ENCODE measurements at places on chromosomes 12 and 14.

GRCh38 chr14:21985081-21985480 lies 311.5 kb upstream of the OR4E1 start:
- DNase-seq = no peak

GRCh38 chr14:68510201-68511128 lies 282.4 kb downstream of the ZFP36L1 start:
- DNase-seq = no peak

DNA sequence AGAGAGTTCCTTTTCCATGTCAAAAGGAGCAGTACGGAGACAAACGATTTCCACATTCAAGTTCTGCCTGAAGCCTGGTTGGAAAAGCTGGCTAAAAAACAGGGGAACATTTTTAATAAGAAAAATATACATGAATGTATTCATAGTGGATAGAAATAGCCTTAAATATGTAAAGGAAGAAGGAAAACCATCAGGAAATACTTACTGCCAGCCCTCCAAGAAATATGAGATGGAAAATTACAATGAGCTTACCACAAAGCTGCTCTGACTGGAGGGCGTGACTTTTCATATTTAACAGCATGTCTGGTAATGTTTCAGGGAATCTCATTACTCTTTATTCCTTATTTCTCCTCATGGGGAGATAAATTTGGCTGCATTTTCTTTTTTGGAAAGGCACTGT lies 75.9 kb upstream of the ZDHHC17 start:
- no peak for DNase-seq

DNA sequence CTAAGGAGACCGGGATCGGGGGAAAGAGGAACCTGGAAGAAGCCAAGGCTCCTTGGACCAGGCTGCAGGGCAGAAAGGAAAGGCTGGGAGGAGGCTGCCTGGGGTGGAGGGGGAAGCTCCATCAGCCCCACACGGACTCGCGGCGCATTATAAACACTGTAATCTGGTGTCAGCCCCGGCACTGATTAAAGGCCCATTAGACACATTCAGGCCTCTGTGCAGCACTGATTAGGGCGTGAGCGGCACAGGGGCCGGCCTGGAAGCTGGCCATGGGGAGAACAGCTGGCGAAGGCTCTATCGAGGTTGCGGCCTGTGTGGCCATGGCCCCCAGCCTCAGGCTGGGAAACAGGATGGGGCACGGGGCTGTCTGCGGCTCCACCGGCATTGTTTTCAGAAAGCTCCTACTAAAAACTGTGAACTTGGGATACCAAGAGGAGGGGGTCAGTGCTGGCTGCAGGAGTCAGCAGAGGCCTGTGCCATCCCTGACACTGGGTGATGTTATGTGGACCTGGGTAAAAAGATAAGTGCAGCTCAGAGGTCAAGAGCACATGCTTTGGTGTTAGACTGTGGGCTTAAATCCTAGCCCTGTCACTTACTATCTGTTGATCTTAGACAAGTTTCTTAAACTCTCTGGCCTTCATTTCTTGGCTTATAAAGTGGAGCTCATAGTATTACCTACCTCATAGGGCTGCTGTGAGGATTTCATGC lies 10.6 kb downstream of the ACVRL1 start:
- DNase-seq = no peak

DNA sequence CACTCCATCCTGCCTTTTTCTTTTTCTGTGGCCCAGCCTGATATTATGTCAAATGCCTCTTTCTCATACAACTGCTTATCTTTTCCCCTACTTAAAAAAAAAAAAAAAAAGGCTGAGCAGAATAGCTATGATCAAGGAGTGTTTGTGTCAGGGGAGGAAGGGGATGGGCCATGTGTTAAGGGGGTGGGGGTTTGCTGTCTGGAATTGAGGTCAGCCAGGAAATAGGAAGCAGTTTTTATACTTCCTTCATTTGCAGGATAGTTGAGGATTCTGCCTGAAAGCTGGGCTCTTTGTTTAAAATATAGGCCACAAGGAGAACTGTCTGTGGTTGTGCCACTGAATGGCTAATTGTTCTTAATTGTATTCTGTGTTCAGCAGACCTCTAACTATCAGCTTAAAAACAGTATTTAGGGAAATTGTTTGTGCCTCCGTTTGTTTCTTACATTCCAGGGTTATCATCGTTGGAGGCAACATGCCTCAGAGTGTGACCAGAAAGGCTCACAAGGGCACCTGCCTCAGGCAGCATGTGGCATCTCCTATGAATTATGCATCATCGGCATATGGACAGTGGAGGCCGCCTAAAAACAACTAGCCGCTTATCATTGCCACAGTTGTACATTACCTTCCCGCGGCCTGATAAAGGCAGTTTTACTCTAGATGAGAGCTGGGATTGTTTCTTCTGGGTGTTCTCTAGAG lies 96.0 kb downstream of the SRGAP1 start:
- no peak for DNase-seq

DNA sequence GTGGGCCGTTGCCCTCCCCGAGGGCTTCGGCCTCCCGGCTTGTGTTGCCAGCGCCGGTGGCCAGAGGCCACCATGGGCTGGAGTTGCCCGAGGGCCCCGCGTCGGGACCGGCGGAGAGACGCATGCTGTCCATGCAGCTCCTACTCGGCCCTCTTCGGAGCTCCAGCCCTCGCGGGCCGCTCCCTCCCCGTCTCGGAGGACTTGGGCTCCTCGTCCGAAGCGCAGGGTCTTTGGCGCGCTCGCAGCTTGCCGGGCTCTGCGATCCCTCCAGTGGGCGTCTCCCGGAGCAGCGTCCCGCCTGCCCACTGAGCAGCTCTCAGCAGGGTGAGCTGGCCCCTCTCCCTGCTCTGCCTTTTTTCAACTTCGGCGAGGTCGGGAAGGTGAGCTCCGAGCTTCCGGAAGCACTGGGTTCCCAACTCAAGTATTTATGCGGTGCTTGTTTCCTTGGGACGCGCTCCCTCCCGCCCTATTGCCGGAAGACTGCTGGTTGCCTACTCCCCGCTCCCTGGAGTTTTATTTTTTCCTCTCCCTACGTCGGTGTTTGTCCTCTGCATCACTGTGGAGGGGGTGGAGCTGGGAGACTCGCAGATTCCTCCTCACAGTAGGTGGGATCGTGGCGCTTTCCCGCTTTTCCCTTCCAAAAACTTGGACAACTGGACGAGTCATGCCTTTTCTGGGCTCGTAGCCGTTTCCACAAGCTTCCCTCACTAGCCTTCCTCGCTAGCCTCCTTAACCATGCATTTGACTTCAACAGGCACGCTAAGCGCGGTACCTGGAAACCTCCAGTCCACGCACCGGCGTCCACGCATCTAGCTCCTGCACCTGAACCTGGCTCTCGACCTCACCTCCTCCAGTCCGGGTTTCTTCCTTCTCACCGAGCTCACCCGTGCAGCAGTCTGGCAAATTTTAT lies at the start of gene AVPR1A:
Gene AVPR1A (minus strand): TSS at position 489 of the 910 bp plus-strand sequence. CDS start 365 bp downstream, at position 124.
- no peak for DNase-seq

DNA sequence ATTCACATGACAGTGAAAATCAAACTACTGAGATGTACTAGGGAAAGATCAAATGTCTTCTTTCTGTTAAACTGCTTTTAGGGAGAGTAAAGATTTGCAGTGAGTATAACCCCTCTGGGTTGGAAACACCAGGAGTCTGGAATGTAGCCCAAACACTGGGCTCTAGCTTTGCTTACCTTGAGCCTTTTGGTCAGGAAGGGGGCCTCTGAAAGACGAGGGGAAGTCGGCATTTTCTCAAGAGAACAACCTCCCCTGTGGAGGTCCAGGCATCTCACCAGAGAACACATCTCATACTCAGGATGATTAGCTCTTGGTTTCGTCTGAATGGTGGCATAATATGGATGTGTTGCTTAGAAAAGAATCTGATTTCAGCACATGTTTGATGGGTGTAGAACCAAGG lies 169.0 kb downstream of the ZFP36L1 start:
- DNase-seq = no peak

DNA sequence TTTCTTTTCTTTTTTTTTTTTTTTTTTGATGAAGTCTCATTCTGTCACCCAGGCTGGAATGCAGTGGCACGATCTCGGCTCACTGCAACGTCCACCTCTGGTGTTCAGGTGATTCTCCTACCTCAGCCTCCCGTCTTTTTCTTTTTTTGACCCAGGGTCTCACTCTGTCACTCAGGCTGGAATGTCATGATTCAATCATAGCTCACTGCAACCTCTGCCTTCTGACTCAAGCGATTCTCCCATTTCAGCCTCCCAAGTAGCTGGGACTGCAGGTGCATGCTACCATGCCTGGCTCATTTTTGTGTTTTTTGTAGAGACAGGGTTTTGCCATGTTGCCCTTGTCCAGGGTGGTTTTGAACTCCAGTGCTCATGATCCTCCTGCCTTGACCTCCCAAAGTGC lies 12.0 kb downstream of the FUT8 start:
- no peak for DNase-seq

GRCh38 chr14:20671597-20672283 lies 12.6 kb upstream of the RNASE4 start:
- DNase-seq = no peak

- DNase-seq = no peak
Observed at GRCh38 chr14:91732859-91733477, 1.1 kb upstream of the CATSPERB start.

- no peak for DNase-seq
Observed at GRCh38 chr14:63076488-63076887, 31.2 kb upstream of the KCNH5 start.

GRCh38 chr12:50066402-50066801 lies 9.0 kb downstream of the ASIC1 start:
- no peak for DNase-seq

DNA sequence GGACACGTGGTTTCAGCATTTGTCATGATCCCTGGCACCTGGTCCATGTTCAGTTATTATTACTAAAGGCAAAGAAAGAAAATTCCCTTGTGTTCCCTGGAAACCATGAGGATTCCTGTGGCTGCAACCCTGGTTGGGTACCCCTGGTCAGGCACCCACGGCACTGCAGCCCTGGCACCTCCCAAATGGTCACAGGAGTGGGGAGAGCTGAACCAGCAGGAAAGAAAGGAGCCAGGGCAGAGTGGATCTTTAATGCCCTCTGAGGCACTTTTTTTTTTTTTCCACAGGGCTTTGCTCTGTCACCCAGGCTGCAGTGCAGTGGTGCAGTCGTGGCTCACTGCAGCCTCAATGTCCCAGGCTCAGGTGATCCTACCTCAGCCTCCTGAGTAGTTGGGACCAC lies 17.5 kb downstream of the CINP start:
- no peak for DNase-seq

GRCh38 chr14:68729556-68729955 lies 63.3 kb downstream of the ZFP36L1 start:
- DNase-seq = no peak

GRCh38 chr14:94925416-94926173 lies 155.7 kb upstream of the GSC start:
- DNase-seq = no peak

- DNase-seq = no peak
Observed at GRCh38 chr14:63474111-63474510, 69.1 kb downstream of the PPP2R5E start.

Data from NCI-H187 (cell line).